Uterus (tissue), 4 donors: ENCODE measurements at places on chromosomes 3 and 15. TPM values are rescaled to one million over a fixed set of nuclear protein-coding genes. Genes with fewer than 3 reads are reported as not detected.

DNA sequence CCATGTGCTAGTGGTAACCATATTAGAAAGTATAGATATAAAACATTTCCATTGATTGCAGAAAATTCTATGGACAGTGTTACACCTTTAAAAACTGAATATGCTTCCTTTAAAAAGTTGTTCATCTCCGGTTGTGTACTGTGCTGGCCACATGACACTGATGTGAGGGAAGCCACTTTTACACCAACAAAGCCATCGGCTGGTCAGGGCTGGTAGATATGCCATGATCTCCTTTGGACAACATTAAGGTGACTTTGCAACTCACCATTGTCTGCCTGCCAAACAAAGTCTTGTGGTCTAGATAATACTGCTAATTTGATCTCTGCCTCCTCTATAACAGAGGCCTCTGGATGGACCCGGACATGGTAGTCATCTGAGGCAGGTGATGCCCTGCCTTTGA is 156.0 kb upstream of the RARB start:
- DNase-seq = no peak

DNA sequence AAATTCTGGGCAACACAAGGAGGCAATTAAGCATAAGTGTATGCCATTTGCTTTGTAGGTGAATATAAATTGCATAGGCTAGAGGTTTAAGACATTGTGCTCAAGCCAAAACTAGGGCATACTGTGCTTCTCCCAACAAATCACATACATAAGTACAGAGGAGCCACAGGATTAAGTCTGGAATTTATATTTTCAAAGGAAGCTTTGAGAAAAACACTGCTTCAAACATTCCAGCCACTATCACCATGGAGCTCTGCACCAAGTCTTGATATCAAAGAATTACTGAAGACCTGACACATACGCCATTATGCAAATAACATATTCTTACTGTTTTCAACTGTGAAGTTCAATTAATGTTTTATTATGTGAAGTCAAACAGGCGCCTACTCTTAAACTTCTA is 119.4 kb upstream of the NPHP3 start:
- no peak for DNase-seq

DNA sequence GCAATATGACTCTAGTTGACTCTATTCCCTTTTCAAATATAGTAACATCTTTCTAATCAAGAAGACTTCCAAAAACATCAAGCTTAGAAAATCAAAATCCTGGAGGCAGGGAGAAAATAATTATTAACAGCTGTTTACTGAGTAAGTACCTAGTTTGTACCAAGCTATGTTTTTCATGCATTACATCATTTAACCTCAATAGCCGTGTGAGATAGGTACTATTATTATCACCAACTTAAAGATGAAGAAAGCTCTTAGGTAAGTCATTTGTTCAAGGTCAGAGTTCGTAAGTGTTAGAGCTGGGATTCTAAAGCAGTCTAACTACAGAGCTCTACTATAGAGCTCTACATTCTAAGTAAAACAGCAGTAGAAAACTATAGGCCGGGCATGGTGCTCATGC is 41.6 kb downstream of the GSK3B start:
- no peak for DNase-seq

Gene ATP13A3
- 67.4 TPM for total RNA-seq

DNA sequence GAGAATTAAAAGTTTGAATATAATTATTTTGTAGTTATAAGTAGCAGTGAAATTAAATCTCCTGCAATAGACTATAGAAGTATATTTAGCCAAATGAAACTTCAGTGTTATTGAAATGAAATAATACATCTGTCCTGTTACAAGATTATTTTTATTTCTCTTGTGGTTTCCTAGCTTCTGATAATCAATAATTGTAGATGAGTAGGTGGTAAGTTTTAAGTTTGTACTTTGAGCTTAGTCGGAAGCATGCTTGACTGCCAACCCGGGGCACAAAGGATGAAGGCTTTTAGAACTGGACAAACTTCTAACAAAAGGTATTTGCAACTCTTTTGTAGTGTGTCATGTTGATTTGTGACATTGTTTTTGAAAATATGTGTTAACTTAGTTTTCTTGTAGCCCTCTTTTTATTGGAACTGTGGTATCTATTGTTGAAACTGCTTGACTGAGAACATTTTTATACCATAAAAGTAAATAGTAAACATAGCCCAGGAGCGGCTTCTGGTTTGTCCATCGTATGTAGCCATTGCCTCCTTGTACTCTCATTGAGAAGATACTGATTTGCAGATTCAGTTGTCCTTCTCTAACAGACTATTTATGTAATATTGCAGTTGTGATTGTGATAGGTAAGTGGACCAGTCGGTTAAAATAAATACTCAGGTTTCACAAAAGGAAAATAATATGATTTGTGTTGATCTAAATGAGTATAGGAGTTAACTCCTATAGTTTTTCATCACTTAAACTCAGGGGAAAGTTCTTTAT is 2.9 kb downstream of the CTNNB1 start:
- no peak for DNase-seq

DNA sequence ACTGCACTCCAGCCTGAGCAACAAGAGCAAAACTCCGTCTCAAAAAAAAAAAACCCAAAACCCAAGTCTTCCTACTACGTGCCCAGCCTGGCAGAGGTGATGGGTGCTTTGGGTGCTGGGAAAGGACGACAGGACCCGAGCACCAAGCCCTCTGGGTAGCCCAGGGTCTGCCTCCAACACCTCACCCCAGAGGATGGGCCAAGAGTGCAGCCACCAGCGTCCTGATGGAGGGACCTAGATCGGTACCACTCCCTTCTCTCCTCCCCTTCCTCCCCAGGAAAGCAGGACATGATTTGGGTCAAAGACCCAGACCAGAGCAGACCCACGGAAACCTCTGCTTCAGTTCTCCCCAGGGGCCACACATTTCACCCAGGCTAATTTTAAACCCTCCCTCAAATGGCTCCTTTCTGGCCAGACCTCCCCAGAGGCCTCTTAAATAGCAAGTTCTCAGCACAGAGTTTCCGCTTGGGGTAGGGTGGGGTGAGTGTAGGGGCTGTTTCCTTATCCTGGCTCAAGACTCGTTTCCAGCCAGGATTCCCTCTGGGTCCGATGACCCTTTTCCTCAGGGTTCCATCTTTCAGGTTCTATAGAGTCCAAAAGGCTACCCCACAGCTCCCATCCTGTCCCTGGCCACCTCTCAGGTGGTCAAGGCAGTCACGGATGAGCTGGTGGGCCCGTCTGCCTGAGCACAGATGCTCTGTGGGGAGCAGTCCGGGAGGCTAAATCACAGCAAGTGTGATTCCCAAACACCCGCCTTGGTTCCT is 20.5 kb downstream of the RBPMS2 start:
- no peak for DNase-seq

- DNase-seq = peak; percentile 52
Observed at GRCh38 chr15:42056934-42057798, 36.3 kb upstream of the PLA2G4E start.

Gene TICRR
- under 0.01 TPM for total RNA-seq

DNA sequence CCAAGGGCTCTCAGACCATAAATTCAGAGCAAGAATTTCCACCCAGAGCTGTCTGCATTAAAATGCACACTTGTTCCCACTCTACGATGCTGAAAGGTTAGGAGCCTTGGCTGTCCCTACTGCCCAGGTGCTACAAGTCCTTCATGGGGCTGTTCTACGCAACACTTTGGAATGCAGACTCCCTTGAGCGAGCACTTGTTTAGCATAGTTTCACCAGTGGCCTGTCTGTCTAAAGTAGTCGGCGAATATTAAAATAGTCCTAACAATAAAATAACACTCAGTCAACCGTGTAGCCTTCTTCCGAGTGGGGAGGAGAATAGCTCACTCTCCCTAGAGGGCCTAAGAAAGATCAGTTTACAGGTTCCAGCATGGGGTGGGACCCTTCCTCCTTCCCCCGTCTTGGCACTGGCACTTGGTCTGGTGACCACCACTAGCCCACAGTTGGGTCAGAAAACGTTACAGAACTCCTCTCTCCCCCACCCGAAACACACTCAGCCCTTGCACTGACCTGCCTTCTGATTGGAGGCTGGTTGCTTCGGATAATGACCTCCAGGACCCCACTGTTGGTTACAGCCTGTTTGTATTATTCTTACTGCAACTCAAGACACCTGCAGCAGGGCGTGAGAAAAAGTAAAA is at the start of gene CLDN16:
Gene CLDN16, plus strand, starts transcription at position 586 of the 636 bp plus-strand sequence. CDS start 167 bp downstream, outside the sequence.
- DNase-seq = no peak

- no peak for DNase-seq
Observed at GRCh38 chr15:101429646-101430045, 59.9 kb downstream of the PCSK6 start.
